Renal cortical epithelial cell (primary cell): ENCODE measurements at places on chromosomes 12 and 14. TPM values are rescaled to one million over a fixed set of nuclear protein-coding genes. Genes with fewer than 3 reads are reported as not detected.

The ARHGAP9 gene
- total RNA-seq = not detected in 2 replicates

The OR6C2 gene
- not detected in 2 replicates for total RNA-seq

DNA sequence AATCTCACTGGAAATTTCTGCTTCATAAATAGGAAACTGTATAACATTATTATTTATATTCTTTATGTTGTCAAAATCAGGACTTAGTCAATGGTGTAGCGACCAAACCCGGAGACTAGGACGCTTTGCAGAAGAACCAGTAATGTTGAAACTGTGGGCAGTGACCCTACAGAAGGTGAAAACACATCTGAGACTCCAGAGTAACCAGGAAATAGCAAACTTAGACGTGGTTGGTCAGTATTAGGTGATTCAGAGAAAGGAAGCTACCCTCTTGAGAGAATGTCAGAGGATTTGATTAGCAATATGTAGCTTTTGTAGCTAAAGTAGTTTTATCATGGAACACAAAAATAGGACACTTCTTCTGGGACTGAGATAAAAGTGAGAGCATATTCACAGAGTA, 381.9 kb downstream of the SLC16A7 start:
- DNase-seq = peak; percentile 31

The BATF gene
- total RNA-seq = not detected in 2 replicates

The CMTM5 gene
- total RNA-seq = not detected in 2 replicates

The KIAA0586 gene
- total RNA-seq = 20.8 and 21.1 TPM in 2 replicates
